Femur (tissue), 1 donor: ENCODE measurements at places on chromosomes 16 and 17.

DNA sequence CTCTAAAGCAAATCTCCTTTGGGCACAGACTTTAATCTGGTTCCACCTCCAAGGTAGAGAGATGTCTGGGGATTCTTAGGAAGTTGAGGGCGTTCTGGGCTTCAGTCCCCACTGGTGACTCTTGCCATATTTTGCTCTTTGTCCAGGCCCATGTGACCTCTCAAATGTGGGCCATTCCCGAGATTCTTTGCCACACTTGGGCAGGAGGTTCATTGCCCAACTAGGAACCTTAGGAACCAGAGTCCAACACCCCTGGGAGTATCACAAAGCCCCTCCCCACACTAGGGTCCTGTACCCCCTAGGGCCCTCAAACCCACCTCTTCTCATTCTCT, 6.5 kb downstream of the KRT14 start:
- DNase-seq = no peak

GRCh38 chr17:44967026-44967906, 837 bp downstream of the C1QL1 start:
- no peak for DNase-seq

- no peak for DNase-seq
Observed at GRCh38 chr17:76536511-76537287, 810 bp downstream of the CYGB start.

DNA sequence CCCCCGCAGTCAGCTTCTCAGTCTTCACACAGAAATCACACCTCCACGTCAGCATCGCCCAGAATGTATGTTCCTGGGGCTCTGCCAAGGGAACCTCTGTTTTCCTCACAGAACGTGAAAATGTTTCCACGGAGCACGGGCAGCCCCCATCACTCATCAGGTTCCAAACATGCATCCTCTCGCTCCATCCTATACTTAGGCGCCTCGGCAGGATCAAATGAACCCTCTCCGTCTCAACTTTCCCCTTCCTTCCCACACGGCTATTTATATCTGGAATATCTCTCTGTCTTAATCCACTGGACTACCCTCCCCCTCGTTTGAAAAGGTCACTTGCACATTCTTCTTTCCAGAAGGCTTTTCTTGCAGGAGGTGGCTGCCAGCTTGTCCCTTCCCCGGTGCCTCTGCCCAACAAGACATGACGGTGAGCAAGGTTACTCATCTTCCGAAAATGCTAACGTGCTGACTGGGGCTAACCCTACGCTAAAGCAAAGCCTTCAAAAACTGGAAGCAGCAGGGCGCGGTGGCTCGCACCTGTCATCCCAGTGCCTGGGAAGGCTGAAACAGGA, 21.6 kb downstream of the NXN start:
- DNase-seq = no peak

DNA sequence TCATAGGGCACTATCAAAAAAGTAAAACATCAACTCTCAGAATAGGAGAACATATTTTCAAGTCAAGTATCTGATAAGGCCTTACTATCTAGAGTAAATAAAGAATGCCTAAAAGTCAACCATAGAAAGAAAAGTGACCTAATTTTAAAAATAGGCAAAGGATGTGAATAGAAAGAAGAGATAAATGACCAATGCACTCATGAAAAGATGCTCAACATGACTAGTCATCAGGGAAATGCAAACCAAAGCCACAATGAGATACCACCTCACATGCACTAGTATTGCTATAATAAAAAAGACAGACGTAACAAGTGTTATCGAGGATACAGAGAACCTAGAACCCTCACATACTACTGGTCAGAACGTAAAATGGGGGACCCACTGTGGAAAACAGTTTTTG, 90.8 kb downstream of the DYNLRB2 start:
- DNase-seq = no peak

DNA sequence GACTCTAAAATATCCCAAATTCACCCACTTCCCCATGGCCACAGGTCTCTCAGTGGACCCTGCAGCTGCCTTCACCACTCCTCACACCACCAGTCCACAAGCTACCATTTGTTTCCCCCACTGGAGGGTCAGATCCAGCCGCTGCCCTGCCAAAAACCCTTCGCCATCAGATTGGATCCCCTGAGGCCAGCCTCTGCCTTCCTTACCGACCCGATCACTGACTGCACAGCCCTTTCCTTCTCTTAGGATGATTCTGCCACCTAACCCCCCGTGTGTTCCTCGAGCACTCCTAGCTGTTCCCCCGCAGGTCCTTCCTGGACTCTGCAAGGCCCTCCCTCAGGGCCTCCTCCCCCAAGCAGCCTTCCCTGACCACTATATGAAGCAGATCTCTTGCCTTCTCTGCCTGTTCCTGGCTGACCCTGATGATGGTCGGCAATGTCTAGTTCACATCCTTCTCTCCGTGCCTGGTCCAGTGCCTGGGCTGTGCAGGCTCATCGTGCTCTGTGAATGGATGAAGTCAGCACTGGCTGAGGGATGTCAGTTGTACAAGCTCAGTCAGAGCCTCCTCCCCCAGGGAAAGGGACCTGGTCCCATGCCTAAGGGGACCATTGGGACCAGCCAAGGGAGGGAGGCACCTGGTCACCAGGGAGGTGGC, 46.0 kb downstream of the CPNE2 start:
- DNase-seq = no peak

DNA sequence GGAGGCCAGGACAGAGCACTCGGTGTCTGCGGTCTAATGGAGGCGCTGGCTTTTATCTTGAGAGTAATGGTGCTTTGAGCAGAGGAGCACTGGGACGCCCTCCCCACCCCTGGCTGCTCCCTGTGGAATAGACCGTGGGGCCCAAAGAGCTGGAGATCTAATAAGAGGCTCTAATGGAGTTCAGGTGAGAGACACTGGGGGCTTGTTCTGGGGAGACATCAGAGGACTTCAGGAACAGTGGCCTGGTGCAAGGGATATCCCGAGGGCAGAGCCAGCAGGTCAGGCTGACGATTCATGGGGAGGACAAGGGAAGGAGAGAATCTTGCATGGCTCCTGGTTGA, 9.5 kb upstream of the KRT19 start:
- no peak for DNase-seq

- no peak for DNase-seq
Observed at GRCh38 chr16:10206215-10206614, 24.0 kb upstream of the GRIN2A start.

DNA sequence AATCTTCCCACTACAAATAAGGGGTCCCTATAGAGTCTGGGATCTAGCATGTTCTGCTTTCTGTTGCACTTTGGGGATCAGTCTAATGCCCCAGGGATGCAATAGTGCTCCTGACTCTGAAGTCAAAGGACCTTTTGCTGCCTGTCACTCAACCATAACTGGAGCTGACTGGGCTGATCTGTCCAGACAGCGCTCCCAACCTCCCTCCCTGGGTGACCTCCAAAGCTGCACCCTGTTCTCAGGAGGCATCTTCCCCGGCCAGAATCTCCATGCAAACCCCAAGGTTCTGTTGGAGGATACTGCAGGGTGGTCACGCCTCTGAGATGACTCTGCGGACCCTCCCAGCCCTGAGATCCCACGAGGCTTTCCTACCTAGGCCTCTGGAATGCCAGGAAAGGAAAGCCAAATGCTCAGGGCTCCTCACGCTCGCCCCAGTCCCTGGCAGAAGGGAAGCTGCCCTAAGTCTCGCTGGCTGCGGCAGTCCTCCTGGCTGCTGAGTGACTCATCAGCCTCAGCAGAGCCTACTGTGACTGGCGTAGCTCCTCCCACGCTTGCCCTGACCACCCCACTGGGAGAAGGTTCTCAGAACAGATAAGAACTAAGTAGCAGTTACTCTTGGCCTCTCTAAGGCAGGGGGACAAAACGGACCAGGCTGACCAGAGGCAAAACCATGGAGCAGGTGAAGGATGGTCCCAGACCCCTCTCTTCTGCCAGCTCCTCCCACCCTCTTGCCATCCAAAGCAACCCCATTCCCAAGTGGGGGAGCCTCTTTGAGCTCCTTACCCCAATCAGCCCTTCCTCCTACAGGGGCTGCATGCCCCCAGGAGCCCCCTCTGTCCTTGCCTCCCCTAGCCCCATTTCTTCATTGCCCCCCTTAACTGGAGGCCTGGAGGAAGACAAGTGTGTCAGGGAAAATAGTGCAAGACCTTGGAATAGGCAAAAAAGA, 124.1 kb upstream of the TNRC6C start:
- DNase-seq = peak; percentile 54

GRCh38 chr16:89442990-89443726, 47.2 kb downstream of the ANKRD11 start:
- DNase-seq = no peak

- no peak for DNase-seq
Observed at GRCh38 chr16:14236401-14236800, 165.3 kb downstream of the MRTFB start.

DNA sequence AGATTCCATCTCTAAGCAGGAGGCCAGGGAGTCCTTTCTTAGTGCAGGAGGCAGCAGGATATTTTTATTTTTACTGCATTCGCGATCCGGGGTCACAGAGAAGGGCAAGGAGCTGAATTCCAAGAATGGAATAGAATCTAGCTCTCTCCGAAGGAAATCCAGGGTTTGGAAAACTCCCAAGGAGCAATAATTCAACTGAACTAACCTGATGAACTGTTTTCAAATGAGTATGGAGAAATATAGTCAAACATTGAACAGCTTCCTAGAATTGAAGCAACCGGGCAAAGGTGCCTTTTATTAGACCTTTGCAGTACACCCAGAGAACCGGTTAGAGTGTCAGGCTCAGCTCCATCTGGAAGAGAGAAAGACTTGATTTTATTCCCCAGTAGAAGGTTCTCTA, 120.7 kb upstream of the MAF start:
- peak; percentile 50 for DNase-seq

GRCh38 chr17:1872254-1872653, 42.4 kb downstream of the RPA1 start:
- no peak for DNase-seq

- no peak for DNase-seq
Observed at GRCh38 chr17:17137731-17138585, 68.2 kb downstream of the PLD6 start.

DNA sequence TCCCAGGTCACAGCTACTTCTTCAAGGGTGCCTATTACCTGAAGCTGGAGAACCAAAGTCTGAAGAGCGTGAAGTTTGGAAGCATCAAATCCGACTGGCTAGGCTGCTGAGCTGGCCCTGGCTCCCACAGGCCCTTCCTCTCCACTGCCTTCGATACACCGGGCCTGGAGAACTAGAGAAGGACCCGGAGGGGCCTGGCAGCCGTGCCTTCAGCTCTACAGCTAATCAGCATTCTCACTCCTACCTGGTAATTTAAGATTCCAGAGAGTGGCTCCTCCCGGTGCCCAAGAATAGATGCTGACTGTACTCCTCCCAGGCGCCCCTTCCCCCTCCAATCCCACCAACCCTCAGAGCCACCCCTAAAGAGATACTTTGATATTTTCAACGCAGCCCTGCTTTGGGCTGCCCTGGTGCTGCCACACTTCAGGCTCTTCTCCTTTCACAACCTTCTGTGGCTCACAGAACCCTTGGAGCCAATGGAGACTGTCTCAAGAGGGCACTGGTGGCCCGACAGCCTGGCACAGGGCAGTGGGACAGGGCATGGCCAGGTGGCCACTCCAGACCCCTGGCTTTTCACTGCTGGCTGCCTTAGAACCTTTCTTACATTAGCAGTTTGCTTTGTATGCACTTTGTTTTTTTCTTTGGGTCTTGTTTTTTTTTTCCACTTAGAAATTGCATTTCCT, 3.4 kb upstream of the LPCAT2 start:
- DNase-seq = no peak

GRCh38 chr16:85988306-85988705, 89.3 kb downstream of the IRF8 start:
- DNase-seq = no peak

- DNase-seq = peak; percentile 59
Observed at GRCh38 chr17:1766382-1767135, 4.7 kb downstream of the SERPINF1 start.

- no peak for DNase-seq
Observed at GRCh38 chr16:54425068-54425467, 138.5 kb upstream of the IRX3 start.

GRCh38 chr17:34398990-34399389, 36.0 kb upstream of the CCL1 start:
- no peak for DNase-seq

GRCh38 chr17:31550389-31551056, 159.0 kb downstream of the RAB11FIP4 start:
- no peak for DNase-seq

- DNase-seq = no peak
Observed at GRCh38 chr17:48597778-48598631, 4.4 kb upstream of the HOXB5 start.

DNA sequence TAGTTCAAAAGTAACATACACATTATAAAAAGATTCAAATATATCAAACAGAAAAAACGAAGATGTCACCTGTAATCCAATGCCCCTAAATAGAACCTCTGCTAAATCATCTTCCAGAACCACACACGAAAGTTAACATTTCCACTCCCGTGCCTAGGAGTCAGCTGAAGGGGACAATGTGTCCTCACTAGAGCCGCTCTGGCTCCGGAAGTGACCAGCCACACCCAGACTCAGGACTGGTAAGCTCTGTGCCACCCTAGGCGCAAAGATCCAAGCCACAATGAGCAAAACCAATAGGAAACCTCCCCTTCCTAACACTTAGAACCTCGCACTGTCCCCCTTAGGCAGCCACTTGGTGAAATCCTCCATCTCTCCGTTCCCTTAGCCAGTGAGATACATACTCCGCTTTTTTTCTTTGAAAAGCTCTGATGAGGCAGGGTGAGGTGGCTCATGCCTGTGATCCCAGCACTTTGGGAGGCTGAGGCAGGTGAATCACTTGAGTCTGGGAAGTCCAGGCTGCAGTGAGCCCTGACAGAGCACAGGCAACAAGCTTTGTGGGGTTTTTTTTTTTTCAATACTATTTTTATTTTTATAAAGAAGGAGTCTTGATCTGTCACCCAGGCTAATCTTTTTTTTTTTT, 11.8 kb downstream of the CTRB1 start:
- peak; percentile 17 for DNase-seq

DNA sequence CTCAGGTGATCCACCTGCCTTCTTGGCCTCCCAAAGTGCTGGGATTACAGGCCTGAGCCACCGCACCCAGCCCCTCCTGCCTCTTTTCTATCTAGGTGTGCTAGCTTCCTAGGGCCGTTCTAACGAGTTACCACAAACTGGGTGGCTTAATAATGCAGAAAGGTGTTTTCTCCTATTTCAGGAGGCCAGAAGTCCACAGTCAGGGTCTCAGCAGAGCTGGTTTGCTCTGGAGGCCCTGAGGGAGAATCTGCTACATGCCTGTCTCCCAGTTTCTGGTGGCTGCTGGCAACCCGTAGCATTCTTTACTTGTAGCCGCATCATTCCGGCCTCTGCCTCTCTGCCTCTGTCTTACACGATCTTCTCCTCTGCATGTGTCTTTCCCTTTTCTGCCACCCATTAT, 89.2 kb downstream of the NTN1 start:
- no peak for DNase-seq

DNA sequence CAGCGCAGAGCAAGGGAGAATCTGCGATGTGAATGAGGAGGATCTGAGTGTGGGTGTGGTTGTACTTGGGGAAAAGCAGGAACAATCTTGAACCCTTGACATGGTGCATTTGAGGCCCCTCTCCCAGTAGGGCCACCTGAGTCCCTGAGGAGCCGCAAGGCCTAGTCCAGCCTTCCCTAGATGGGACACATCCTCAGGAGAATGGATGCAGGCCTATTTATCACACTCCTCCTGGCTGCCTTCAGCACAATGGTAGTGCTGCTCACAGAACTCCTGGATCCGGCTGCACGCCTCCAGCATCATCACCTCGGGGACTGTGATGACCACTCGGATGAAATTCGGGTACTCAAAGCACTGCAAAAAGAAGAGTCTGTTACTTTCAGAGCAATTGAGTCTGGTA, 9.0 kb downstream of the TAT start:
- DNase-seq = no peak
